ENCODE measurements at places on chromosomes 3 and 15. TPM values are rescaled to one million over a fixed set of nuclear protein-coding genes. Genes with fewer than 3 reads are reported as not detected.

DNA sequence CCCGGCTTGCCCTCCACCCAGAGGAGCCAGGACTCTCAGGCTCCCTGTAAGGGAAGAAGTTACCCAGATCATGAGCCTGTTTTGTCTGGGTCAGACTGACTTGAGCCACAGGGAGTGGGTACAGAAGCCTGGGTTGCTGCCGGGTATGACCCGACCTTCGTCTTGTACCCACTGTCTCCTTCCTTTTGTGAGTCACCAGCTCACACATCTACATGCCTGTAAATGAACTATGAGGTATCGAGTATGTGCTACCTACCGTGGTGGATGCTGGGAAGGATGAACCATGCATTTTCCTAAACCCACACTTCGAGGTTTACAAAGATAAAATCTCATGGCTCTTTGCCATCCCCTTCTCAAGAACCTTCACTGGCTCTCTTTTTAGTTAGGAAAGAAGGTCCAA is 56.9 kb downstream of the CACNA1D start:
- no peak for DNase-seq

- DNase-seq: no peak
Measured at GRCh38 chr15:59686389-59686788, 2.7 kb downstream of the BNIP2 start.

- no peak for DNase-seq
Measured at GRCh38 chr3:55688154-55688553, 201.0 kb upstream of the WNT5A start.

SERINC4 gene
- total RNA-seq: not detected

CADPS gene
- not detected for total RNA-seq

Data from right lobe of liver (tissue), 6 donors.